ENCODE measurements at places on chromosomes 7 and 10.
A peak's percentile ranks its signal among the peaks of the same experiment; 100 is the strongest.

DNA sequence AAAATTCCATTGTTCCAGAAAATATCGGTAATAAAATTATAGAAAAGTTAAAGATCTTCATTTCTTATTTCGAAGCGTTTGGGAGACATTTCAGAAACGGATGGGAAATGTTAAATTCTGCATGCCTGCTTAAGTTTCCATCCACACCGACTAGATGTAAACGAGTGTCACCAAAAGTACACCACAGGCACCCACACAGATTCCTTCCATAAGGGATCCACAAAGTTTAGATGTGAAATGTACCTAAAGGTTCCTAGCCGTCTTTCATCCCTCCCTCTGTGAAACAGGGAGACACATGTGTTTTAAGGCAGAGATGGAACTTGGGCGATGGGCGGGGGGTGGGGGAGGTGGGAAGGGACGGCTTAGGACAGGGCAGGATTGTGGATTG is 621 bp upstream of the CAV1 start:
- DNase-seq, result no peak

GRCh38 chr7:101816595-101817470 is 593 bp upstream of the CUX1 start:
- no peak for DNase-seq

DNA sequence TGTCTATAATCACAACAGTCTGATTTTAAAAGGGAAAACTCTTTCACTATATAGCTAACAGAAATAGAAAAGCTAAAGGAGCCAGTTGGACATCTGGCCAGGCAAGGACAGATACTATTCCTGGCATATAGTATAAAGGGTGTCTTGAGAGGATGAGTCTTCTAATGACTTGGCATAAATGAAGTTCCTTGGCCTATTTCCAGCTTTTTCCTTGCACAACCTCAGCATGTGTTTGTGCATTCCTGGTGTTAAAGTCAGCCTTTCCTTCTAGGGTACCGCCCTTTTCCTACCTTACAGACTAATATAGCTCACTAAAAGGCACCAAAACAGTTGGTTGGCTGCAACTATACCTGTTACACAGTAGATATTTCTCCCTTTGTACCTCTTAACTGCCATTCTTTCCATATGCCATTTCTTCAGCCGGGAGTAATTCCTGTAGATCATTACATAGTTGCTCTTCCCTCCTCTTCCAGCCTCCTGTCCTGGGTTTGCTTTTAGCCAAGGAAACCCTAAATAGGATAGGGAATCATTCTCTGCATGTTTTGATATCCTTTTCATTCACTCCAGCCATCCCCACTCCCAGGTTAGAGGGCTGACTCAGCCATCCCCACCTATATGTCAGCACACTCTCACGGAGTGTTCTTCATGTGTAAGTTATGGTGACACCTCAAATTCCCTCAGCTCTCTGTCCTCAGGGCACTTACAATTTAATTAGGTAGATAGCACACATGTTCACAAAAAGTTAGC is 102.1 kb upstream of the MDFIC start:
- DNase-seq, result no peak

GRCh38 chr7:50729962-50730361 is 52.7 kb downstream of the GRB10 start:
- no peak for DNase-seq

GRCh38 chr10:132691711-132692153 is 94.2 kb downstream of the NKX6-2 start:
- no peak for DNase-seq

DNA sequence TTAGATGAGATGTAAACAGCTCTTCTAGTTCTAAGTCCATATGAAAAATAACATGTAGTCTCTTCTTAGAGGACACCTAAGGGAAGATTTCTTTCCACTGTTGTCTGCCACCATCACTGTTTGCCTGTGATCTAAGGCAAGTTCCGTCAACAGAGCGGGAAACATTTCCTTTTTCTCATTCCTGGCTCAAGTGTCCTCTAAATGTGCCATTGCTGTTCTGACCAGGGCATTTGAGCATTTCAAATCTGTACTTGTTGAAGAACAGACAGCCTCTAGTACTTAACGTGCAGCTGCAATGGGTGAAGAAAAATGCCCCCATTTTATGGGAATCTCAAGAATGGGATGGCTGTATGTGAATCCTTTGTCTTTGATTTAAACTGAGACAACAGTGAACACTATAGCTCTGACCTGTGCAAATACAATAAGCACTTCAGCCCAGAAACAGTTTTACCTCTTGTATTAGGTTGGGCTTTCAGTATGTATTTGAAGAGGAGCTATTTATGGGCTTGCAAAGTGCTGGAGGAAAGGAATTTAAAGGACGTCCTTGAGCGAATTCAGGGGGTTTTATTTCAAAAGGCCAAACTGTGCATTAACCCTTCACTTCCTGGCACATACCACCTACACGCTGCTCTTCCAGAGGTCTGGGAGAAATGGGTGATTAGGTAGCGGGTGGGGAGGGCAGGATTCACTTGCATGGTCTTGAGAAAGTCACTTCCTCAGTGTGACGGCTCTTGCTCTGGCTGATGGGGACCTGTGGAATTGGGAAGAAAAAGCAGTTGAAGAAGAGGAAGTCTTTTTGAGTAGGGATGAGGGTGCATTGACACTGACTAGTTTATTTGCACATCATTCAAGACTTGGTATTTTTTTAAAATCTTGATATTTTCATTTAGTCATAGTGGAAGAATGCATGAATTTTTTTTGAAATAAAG is 66.1 kb downstream of the THNSL1 start:
- no peak for DNase-seq

- peak; percentile 15 for DNase-seq
Measured at GRCh38 chr10:5888843-5889623, 660 bp downstream of the ANKRD16 start.

DNA sequence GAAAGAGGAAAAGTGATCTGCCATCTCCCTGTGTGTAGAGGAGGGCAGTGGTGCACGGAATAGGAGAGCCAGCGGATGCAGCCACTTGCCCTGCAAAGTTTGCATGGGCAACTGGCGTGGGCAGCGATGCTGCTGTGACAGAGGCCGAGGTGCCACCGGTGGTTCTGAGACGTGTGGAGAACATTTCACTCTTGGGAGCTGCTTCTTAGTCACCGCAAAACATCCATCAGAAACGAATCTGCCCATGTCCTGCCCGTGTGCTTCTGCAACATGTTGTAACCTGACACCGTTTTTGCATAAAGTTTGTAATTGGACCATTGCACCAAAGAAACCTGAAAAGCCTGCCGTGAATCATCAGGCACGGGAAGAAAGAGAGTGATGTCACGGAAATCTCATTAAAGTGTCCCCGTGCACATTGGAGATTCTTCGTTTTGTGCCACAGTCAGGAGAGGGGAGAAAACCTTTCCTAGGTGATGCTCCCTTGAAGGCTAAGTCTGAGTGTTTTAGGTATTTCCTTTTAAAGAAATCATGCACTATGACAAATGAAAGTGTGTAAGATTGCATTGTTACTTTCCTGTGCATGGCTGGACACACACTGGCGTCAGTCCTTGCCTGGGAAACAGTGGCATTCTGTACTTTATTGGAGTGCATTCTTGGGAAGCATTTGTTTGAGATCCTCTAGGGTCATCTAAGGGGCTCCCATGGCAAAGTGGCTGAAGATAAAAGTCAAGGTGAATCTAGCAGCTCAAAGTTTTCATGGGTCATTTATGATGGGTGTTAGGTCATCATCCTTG is 302.6 kb downstream of the KLF6 start:
- no peak for DNase-seq

DNA sequence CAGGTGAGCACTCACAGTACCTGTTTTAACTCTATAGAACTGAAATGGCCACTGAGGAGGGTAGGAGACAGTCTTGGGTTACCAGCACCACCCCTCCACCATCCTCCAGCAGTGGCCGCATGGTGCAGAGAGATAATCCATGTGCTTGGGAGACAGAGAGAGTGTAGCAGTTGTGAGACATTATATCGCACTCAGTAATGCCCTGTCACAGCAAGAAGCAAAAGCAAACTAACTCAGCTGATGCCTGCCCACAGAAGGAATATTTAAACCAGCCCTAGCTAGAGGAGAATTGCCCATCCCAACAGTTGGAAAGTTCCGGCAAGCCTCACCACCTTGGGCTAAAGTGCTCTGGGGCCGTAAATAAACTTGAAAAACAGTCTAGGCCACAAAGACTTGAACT is 58.8 kb upstream of the HBP1 start:
- DNase-seq, result no peak

DNA sequence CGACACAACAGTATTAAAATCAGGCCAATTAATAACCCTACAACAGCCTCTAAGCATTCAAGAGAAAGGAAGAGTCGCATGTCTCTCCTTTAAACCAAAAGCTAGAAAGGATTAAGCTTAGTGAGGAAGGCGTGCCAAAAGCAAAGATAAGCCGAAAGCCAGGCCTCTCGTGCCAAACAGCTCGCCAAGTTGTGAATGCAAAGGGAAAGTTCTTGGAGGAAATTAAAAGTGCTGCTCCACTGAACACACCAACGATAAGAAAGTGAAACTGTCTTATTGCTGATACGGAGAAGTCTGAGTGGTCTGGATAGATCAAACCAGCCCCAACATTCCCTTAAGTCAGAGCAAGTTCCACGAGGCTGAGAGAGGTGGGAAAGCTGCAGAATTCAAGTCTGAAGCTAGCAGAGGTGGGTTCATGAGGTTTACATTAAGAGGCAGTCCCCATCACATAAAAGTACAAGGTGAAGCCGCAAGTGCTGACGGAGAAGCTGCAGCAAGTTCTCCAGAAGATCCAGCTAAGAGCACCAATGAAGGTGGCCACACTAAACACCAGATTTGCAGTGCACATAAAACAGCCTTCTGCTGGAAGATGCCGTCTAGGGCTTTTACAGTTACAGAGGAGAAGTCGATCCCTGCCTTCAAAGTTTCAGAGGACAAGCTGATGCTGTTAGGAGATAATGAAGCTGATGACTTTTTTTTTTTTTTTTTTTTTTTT is 194.8 kb downstream of the MAD1L1 start:
- no peak for DNase-seq

GRCh38 chr10:58674251-58674650 is 161.6 kb downstream of the BICC1 start:
- DNase-seq, result no peak

DNA sequence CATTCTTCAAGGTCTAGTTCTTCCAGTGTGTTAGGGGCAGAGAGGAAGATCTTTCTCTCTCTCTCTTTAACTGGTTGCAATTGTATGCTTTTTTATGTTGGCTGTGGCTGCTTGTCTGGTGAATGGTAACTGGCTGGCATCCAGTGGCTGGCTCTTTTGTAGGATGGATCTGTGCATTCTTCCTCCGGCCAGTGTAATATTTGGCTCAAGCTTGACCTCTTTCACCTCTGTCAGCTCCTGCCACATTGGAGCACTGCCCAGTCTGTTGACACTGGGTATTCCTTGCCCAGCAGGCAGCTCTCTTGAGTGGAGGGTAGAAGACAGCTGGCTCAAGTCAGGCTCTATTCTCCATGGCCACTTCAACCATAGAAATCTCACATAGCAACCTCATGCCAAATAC is 528.3 kb downstream of the PHTF2 start:
- DNase-seq, result no peak

DNA sequence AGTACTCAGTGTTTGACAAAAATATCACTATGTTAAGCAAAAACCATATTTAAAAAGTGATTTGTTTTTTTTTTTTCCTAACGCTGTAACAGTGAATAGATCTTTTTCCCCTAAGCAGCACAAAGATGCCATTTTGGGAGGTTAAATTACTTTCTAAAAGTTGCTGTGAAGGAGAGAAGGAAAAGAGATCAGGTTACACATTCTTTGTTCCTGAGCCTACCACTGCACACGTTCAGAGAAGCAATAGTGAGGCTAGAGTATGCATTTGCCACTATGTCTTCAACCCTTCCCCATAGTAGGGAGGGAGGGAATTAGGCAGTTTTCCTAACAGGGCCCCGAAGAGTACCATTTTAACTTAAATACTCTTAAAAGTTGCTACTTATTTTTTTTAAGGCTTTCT is 38.9 kb downstream of the BMPR1A start:
- DNase-seq, result no peak

- DNase-seq, result no peak
Measured at GRCh38 chr7:104758504-104758903, 255.5 kb upstream of the KMT2E start.

DNA sequence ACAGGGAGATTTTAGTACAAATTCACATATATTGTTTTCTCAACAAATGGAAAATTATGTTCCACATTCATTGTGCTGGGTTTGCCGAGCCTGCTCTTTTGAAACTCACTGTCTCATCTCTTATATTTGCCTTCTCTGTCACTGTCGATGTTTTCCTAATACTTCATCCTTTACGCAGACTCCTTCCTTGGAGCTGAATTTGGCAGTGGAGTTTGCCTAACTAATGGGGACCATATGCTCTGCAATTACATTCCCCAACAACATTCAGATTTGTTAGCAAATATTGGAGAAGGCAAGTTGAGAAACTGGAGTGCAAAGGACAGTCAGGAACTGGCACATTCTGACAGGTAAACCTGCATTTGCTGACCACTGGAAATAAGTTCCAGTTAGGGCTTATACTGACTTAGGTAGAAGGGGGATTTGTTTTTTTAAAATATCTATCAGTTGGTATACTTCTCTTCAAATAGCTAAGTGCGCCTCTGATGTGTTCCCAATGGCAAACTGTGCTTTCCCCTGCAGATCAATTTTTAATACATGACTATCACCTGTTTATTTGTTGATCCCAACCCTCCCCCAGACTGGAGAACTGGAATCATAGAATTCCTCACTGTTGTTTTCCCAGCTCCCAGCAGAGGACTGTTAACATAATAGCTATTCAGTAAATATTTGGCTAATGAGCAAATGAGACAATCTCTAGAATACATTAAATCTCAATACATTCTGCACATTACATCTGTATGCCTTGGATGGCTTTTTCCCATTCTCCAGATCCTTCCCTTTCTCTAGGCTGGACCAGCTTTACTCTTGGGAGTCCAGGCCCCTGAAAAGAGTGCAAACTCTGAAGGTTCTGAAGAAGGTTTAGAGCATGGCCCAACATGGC is 769.3 kb downstream of the KCNMA1 start:
- DNase-seq, result no peak

DNA sequence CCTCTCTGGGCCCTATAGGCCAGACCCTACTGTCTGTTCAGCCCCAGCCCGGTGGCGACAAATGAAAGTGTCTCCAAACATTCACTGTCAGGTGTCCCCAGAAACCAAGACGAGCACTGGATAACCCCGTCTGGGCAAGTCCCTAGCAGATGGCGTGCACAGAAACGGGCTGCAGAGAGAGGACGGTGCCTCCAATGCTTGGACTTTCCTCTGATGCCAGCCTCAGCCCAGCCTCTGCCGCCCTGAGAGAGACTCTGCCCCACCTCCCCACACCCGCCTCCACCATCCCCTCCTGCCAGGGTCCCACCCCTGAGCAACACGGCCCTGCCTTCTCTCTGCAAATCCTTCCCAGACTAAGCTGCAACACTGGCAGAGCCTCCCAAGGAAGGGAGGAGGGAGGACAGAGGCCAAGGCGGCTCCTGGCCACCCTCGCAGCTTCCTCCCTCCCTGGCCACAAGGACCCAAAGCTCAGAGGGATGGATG is 7.4 kb upstream of the LFNG start:
- no peak for DNase-seq

Data from stimulated activated CD4-positive, alpha-beta T cell treated with anti-CD3 and anti-CD28 coated beads, Interleukin-12 subunit alpha, Interleukin-12 subunit beta, amount 100 ng/mL, for 48 hours (primary cell).